Neural progenitor cell (in vitro differentiated cells): ENCODE measurements at places on chromosomes 4 and X.

- no peak for DNase-seq
These were observed 14.0 kb upstream of the HMGB3 start for GRCh38 chrX:150968862-150969720.

GRCh38 chrX:150476164-150476699 is 92.2 kb upstream of the MTM1 start:
- no peak for DNase-seq

DNA sequence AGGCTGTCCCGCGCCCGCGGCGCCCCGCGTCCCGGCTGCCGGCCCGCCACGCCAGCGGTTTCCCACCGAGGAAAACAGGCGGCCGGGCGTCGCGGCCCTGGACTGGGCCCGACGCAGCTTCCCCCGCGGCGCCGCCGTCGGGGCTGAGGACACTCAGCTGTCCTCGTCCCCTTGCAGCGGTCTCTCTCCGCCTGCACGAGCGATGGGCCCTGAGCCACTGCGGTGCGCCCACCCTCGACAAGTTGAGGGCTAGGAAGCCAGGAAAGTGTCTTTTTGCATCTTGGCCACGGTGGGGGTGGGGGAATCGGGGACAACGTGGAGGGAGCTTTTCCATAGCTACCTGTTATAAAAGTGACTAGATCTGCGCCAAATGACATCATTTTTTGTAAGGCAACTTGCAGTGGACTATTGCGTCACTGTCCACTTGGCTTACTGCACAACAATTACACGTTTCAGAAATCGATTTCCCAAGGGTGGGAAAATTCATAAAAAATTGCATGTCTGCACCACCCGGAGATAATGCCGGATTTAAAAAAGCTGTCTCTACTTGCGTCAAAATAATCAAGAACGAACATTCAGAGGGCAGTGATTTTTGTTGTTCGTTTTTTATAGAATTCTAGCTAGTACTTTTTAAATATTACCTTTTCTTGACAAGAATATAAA is 1.1 kb downstream of the KLHL15 start:
- no peak for DNase-seq

DNA sequence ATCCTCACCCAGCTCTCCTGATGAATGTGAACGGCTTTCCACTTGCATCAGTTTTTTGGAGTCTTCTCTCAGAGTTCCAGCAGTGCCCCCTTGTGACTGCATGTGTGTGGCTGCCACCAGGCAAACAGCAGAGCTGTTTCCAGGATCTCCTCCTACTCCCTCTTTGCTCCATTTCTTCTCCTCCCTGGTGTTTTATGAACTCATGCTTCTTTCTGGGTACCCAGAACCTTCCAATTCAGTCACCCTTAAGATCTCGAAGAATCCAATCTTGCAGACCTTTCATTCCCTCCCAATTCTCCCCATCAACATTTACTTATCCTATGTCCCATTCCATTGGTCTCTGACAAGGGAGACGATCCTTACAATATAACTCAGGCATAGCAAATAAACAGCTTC is 6.8 kb upstream of the TCEANC start:
- DNase-seq, result peak; percentile 80

DNA sequence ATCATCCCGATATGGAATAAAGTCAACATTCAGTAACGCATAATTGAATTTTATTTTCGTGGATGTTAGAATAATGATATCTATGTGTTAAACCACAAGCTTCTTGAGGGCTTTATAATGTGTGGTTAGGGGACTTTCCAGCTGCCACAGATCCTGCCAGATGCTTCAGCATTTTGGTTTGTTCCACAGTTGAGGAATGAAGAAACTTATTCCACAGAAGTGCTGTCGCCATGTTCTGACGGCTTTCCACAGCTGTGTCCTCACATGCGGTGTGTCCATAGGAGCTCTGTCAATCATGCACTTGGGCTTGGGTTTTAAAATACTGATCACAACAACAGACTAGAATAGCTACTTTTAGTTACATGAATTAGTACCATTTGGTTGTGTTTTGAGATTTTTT is 411.9 kb downstream of the TRIML1 start:
- no peak for DNase-seq

- no peak for DNase-seq
These were observed 960.8 kb upstream of the PRKX start for GRCh38 chrX:4674028-4674782.

GRCh38 chr4:54228056-54228527 is 1.0 kb upstream of the PDGFRA start:
- DNase-seq, result peak; percentile 92

DNA sequence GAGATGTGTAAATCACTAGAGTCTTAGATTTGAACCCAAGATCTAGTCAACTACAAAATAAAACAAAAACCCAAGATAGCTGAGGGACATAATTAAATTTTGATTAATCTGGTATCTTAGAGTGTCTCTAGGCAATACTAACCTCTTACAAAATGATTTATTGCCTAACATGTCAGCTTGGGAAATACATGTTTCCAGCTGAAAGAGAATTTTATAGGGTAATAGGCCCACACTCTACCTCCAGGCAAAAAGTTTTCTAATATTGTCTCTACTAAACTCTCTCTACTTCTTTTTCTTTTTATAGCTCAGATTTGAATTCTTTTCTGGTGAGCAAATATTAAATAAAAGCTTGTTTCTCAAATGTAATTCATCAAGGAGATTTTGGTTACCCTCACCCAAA is 263.2 kb downstream of the IL15 start:
- DNase-seq, result no peak

GRCh38 chr4:51885363-51885762 is 42.4 kb downstream of the DCUN1D4 start:
- peak; percentile 46 for DNase-seq

- DNase-seq, result peak; percentile 79
These were observed 4.2 kb upstream of the ZNF157 start for GRCh38 chrX:47366041-47366722.

- DNase-seq, result no peak
These were observed 26.5 kb upstream of the CHRNA9 start for GRCh38 chr4:40308528-40309122.

GRCh38 chr4:85430226-85430625 is 44.7 kb upstream of the ARHGAP24 start:
- no peak for DNase-seq

- DNase-seq, result no peak
These were observed 146.8 kb downstream of the RPA4 start for GRCh38 chrX:97030463-97030862.

GRCh38 chr4:140654495-140654814 is 85.7 kb upstream of the UCP1 start:
- DNase-seq, result no peak

- DNase-seq, result no peak
These were observed 68.8 kb upstream of the HGFAC start for GRCh38 chr4:3372933-3373465.

- no peak for DNase-seq
These were observed 632.5 kb upstream of the GNPDA2 start for GRCh38 chr4:45358573-45359506.

DNA sequence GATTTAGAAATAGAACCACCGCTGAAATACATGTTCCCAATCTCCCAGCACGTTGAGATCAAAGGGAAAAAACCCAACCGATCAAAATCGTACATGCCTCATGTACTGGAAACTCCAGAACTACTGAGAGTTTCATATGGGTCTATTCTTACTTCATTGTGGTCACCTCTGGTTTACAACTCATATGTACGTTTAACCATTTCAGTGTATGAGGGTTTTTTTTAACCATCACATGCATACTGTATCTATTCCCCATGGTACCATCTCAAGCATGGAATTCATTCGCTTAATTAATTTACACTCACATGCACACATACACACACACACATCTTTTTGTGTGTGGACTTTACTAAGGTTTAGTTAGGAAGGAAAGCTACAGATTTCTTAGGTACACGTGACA is 46.0 kb upstream of the CLNK start:
- DNase-seq, result no peak

DNA sequence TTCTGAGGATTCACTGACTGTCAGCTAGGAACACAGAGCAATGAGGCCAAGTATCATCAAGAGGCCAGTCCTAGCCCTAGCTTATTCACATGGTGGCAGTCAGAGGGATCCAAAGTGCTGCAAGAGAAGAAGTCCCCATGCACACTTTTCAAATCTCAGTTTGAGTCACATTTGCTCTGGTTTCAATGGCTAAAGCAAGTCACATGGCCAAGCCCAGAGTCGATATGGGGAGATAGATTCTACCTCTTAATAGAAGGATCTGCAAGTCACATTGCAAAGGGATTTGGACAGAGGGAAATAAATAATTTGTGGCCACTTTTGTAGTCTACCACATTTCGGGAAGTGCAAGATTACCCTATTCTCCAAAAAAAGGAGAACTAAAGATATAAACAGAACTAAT is 3.7 kb upstream of the LCORL start:
- no peak for DNase-seq

DNA sequence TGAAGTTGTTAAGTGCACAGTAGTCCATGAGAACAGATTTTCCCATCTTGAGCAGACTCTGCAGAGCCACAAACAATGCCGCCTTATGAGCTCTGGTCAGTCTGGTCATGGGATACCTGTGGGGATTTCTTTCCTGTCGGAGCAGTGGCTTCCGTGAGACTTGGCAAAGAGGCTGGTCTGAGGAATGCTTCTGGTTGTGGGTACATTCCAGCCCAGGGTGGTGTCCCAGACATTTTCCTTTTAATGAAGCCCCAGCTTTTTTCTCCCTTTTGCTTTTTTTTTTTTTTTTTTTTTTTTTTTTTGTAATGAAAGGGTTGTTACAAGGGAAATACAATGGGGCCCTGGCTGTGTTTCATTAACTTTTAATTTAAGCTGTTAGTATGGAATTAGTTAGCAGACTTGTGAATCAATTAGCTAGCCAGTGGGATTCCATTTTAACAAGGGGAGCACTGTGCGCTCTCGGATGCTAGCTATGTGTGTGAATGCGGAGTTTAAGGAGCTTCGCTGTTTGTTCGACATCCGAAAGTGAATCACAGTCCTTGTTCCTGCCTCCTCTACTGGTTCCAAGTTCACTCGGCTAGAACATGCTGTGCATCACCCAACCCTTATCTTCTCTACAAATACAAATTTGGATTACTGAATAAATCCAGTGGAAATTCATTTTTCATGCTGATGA is 225.1 kb downstream of the CBR4 start:
- DNase-seq, result peak; percentile 89

- no peak for DNase-seq
These were observed 16.6 kb downstream of the MAGEA9B start for GRCh38 chrX:149570668-149571067.
